Stimulated activated CD4-positive, alpha-beta T cell treated with anti-CD3 and anti-CD28 coated beads, Interleukin-2, amount 100 ng/mL, for 4 hours (primary cell): ENCODE measurements at places on chromosomes 7 and 10.

DNA sequence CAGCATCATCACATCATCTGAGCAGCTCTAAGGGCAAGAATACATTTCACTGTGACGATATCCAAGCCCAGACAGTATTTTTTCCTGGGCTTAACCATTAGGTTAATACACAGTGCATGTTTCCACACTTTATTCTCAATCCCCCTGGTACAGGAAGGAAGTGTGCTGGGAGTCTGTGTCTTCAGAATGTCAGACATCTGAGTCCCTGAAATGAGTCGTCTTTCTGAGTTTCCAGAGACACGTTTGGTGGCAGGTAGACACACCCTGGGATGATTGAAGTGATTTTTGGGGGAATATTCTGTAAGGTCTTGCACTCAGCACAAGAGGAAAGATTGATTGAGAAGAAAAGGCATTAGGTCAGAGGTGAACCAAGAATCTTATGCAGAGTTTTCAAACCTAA, 13.1 kb upstream of the SHH start:
- no peak for DNase-seq

- DNase-seq = no peak
Observed at GRCh38 chr10:125103466-125103865, 56.9 kb downstream of the CTBP2 start.

DNA sequence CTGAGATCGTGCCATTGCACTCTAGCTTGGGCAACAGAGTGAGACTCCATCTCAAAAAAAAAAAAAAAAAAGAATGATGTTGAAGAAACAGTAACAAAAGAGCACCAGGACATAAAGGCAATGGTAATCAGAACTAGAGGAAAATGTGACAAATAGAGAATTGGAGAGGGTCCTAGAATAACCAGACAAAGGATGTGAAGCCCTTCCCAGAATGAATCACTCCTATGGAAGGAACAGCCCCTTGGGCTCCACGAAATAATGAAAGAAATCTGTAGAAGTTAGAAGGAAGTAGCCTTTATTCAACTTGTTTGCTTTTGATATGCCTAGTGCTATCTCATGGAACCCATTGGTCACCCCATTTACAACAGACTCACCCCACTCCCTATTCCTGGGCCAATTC, 169.2 kb downstream of the SUGCT start:
- DNase-seq = no peak

DNA sequence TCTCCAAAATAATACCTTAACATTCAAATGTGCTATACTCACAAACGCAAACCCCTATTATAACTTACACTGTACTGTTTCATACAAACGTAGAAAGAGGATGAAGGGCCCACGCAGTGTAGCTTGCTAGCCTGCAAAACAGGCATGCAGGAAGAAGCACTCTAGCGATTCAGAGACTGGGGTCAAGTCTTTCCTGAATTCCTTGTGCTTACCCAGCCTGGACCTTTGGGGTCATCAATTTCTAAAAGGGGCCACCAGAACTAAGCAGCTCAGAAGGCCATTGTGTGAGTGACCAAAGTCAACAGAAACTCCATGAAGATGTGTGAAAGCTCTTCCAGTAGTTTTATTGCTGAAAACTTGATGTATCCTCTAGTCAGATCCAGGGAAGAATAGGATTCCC, 111.9 kb downstream of the SVIL start:
- DNase-seq = no peak

- DNase-seq = no peak
Observed at GRCh38 chr10:22053048-22053447, 49.5 kb upstream of the DNAJC1 start.
